ENCODE measurements at places on chromosomes 7 and 10. TPM values are rescaled to one million over a fixed set of nuclear protein-coding genes. Genes with fewer than 3 reads are reported as not detected.
A peak's percentile ranks its signal among the peaks of the same experiment; 100 is the strongest.

Gene SLC29A3
- polyA plus RNA-seq, result 4.8 TPM

Gene MLXIPL
- polyA plus RNA-seq, result 316 TPM

Gene PODXL
- 1.2 TPM for polyA plus RNA-seq

Gene TET1
- polyA plus RNA-seq, result 0.06 TPM

Gene MYL7
- polyA plus RNA-seq, result not detected

Gene MALRD1
- not detected for polyA plus RNA-seq

Gene AKR1D1
- polyA plus RNA-seq, result 44.4 TPM

Gene ANKRD61
- polyA plus RNA-seq, result 0.08 TPM

Gene ENTPD1
- polyA plus RNA-seq, result 2.2 TPM

Gene PON3
- polyA plus RNA-seq, result 476 TPM

Gene FBXL13
- 0.03 TPM for polyA plus RNA-seq

Gene VWDE
- polyA plus RNA-seq, result 0.11 TPM

GRCh38 chr10:13105184-13105583, 5.2 kb downstream of the OPTN start:
- no peak for DNase-seq
- no peaks in the 10 kb centered on the region for H3K27me3 ChIP-seq
- no peak overlapping the region for H3K27ac ChIP-seq
- peaks cover 51% of the 10 kb centered on the region for H3K4me1 ChIP-seq
- peaks cover 4% of the 10 kb centered on the region for H3K36me3 ChIP-seq
- no peak overlapping the region for H3K4me3 ChIP-seq

DNA sequence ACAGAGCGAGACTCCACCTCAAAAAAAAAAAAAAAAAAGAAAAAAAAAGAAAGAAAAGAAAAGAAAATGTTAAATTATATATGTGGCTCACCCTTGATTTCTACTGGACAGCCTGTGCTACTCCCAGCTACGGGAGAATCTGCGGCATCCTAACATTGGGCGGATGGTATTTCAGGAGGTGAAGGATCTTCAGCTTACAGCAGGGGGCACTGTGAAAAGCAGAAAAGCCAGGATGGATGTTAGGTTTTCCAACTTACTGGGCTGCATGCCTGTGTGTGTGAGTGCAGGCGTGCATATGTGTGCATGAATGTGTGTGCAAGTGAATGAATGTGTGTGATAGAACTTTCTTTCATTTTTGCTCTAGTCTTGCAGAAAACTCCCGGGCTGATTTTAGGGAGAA, 1066.5 kb downstream of the TYW1 start:
- no peaks in the 10 kb centered on the region for H3K36me3 ChIP-seq
- no peak overlapping the region for H3K4me3 ChIP-seq
- H3K27ac ChIP-seq, result no peak overlapping the region
- DNase-seq, result no peak
- no peaks in the 10 kb centered on the region for H3K27me3 ChIP-seq
- no peaks in the 10 kb centered on the region for H3K4me1 ChIP-seq

DNA sequence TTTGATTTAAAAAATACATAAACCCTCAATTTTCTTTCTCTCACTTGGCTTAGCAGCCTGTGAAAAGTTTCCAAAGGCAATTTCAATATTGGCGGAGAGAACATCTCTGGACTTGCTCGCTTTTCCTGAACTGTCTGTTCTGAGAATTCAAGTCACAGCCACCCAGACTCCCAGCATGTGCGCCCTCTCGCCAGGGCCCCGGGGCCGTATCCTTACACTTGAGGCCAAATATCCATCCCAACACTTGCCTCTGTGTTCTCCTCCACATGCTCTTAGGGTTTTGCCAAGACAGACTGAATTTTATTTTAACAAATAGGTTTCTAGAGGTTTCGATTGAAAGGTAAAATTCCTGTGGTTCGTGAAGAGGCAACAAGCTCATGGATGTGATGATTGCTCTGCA, 111.5 kb upstream of the GPR26 start:
- peaks cover 4% of the 10 kb centered on the region for H3K27me3 ChIP-seq
- peak; percentile 5 for DNase-seq
- no peak overlapping the region for H3K27ac ChIP-seq

- no peak for DNase-seq
- H3K4me1 ChIP-seq, result peaks cover 7% of the 10 kb centered on the region
- H3K27ac ChIP-seq, result no peak overlapping the region
- no peak overlapping the region for H3K4me3 ChIP-seq
- no peaks in the 10 kb centered on the region for H3K36me3 ChIP-seq
- no peaks in the 10 kb centered on the region for H3K27me3 ChIP-seq
Observed at GRCh38 chr7:55576753-55577152, 4.5 kb upstream of the VOPP1 start.

DNA sequence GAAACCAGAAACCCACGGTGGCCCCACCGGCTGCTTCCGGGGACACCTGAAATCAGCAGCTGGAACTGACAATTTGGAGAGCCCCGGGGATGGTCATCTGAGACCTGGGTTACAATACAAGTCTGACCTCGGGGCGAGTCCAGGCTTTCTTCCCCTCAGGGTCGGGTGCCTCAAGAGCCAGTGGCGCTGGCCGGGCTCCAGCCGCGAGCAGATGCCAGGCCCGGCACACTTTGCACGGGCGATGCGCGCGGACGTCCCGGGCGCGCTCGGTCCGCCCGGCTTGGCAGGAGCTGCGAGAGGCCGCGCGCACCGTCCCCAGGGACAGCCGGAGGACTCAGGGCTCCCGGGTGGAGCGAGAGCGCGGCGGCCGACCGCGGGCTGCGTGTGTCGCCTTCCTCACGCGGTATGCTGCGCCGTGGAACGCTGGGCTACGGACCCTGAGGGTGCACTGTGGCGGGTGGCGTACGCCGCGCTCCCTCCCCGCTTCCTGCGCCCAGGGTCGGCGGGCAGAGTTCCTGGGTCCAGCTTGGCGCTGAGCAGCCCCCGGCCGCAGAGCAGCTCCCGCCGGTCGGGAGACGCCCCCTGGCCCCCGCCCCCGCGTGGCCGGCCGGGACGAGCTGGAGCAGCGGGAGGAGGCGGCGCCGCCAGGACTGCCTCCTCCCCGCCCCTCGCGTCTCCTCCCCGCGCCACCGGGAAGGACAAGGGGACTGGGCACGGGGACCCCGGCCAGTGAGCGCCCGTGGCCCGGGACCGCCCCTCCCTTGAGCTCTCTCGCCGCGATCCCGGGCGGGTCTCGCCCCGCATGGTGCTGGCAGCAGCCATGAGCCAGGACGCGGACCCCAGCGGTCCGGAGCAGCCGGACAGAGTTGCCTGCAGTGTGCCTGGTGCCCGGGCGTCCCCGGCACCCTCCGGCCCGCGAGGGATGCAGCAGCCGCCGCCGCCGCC, at the start of gene RBM20:
TSS of gene RBM20 (plus strand) at position 684 of the 945 bp plus-strand sequence. CDS start at position 803, 119 bp downstream.
- H3K4me1 ChIP-seq, result peaks cover 17% of the 10 kb centered on the region
- no peaks in the 10 kb centered on the region for H3K36me3 ChIP-seq
- H3K4me3 ChIP-seq, result peak within 1 kb of the TSS; percentile 65
- DNase-seq, result no peak
- H3K27ac ChIP-seq, result no peak within 1 kb of the TSS
- H3K27me3 ChIP-seq, result peaks cover 18% of the 10 kb centered on the region

- no peaks in the 10 kb centered on the region for H3K36me3 ChIP-seq
- no peak overlapping the region for H3K4me3 ChIP-seq
- no peak for DNase-seq
Observed at GRCh38 chr7:22890773-22891172, 68.1 kb upstream of the TOMM7 start.

- H3K4me1 ChIP-seq, result peaks cover 16% of the 10 kb centered on the region
- H3K4me3 ChIP-seq, result no peak overlapping the region
- H3K27ac ChIP-seq, result no peak overlapping the region
- H3K27me3 ChIP-seq, result no peaks in the 10 kb centered on the region
Observed at GRCh38 chr10:89563861-89564478, 28.6 kb upstream of the SLC16A12 start.

DNA sequence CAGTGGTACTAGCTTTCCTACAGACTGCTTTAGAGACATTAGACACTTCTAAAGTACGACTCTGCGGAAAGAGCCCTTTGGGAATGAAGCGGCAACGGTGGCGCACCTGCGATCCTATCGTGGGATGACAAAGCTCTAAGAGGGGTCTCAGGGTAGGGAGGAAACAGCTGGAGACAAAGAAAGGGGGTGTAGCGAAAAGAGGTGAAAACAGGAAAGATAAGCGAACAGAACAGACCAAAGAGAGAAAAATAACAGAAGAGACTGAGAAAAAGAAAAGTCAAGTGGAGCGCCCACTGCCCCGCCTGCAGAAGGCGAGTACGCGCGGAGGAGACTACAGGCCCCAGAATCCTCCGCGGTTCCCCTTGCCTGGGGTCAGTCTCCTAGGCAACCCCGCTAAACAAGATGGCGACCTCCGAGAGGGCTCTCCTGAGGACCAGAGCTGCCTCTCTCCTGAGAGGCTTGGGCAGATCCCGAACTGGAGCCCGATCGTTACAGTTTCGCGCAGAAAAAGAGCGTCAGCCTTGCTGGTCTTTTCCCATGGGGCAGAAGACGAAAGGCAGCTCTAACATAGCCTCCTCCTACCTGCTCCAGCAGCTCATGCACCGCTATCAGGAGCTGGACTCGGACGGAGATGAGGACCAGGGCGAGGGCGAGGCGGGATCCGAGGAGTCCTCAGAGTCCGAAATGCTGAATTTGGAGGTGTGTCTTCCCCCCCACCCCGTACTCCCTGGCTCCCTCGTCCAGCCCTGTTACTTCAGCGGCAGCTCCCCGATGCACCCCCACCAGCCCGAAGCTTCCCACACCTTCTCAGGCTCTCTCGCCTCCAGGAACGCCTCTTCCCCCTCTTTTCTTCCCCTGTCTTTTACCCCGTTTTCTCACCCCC, at the start of gene LRGUK:
TSS of gene LRGUK (plus strand) at position 375 of the 883 bp plus-strand sequence. CDS start at position 403, 28 bp downstream.
- no peaks in the 10 kb centered on the region for H3K36me3 ChIP-seq
- peaks cover 13% of the 10 kb centered on the region for H3K4me1 ChIP-seq
- no peak within 1 kb of the TSS for H3K27ac ChIP-seq
- H3K4me3 ChIP-seq, result peak within 1 kb of the TSS; percentile 50
- DNase-seq, result peak; percentile 74
- H3K27me3 ChIP-seq, result no peaks in the 10 kb centered on the region

DNA sequence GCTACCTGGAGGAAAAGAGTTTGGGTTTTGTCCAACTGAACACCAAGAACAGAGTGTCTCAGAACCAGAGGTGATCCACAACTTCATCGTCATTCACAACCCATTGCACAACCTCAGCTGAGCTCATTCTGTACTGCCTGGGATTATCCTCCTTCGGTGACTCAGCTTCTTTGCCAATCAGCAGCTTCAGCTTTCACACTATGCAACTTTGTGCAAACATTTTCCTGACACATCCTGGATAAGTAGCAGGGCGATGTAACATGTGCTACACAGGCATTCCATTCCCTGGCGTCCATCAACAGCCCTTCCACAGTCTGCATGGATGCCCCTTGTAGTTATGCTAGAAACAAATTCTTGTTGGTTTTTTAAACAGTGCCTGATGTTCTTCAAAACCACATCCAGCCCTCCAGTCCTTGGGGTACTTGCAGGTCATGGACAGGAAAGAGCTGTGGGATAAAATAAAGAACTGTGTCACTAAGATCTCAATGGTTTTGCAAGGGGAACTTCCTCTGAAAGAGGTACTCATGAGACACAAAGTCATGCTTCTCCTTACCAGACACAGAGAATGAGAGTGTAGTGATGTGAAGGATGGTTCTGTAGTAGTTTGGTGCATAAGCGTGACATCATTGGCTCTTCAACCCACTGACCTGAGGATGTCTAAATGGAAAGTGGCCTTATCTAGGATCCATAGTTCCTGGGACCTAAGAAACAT, 478.5 kb downstream of the KIF20B start:
- no peak for DNase-seq
- no peaks in the 10 kb centered on the region for H3K4me1 ChIP-seq
- no peaks in the 10 kb centered on the region for H3K27me3 ChIP-seq
- no peak overlapping the region for H3K4me3 ChIP-seq

DNA sequence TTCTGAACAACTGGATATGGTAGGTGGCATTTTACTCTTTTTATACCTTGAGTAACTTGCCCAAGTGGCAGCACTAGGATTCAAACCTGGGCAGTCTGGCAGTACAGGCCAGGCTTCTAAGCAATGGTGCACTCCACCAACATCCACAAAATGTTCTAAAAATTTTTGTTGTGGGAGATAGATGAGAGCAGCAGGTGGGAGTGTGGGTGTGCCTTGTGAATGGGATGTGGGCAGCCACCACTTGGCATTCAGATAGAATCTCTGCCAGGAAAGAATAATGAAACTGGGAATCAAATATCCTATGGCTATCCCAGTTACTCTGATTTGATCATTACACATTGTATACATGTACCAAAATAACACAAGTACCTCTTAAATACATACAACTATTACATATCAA, 810.7 kb downstream of the MAGI2 start:
- H3K4me1 ChIP-seq, result no peaks in the 10 kb centered on the region
- H3K27ac ChIP-seq, result no peak overlapping the region
- DNase-seq, result no peak
- no peaks in the 10 kb centered on the region for H3K36me3 ChIP-seq
- no peaks in the 10 kb centered on the region for H3K27me3 ChIP-seq

DNA sequence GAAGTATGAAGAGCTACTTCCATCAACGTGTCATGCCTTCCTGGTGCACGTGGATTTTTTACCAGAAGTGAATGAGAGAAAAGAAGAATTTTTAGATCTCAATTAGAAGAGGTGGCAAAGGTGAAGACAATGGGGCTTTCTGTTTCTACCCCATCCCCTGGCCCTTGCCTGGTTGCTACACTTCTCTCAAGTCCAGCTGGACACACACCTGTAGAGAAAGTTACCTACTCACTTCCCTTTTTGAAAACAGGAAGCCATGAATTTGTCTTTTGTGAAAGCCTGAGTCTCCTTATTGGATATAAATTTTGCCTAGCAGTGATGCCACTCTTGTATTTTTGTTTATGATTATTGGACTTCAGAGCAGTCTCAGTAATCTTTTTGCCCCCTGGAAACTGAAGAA, 142.9 kb upstream of the AKR1E2 start:
- no peak for DNase-seq
- H3K36me3 ChIP-seq, result no peaks in the 10 kb centered on the region
- H3K4me1 ChIP-seq, result no peaks in the 10 kb centered on the region
- H3K27ac ChIP-seq, result no peak overlapping the region

DNA sequence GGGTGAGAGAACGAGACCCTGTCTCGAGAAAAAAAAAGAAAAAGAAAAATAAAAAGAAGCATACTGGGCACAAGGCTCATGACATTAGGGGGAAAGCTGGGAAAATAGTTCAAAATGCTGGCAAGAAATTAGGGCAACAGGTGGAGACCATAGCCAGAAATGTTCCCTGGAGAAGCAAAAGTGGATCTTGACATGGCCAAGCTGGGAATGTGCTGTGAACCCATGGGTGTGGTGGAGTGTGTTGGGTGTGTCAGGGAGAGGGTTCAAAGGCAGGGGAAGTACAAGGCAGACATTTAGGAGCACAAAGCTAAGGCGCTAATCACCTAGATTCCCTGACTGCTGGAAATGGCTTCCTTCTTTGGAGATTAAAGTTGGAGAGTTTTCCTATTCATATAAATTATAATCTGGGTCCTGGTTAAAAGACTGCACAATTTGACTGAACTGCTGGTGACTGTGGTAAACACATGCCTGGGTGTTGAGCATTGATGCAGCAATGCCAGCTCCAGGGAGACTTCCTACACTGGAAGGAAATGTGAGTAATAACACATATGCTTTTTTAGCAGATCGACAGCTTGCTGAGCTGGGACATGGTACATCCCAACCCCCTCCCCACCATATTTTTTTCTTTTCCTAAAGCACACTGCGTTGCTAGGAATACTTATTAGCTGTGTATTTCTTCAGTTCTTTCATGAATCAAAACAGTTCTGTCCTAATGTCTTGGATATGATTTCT, 70.1 kb upstream of the ARHGAP21 start:
- no peak overlapping the region for H3K4me3 ChIP-seq
- DNase-seq, result no peak
- no peaks in the 10 kb centered on the region for H3K4me1 ChIP-seq
- H3K27ac ChIP-seq, result no peak overlapping the region
- H3K27me3 ChIP-seq, result no peaks in the 10 kb centered on the region
- no peaks in the 10 kb centered on the region for H3K36me3 ChIP-seq

GRCh38 chr10:22702348-22702747, 12.0 kb downstream of the PIP4K2A start:
- no peak for DNase-seq
- peaks cover 4% of the 10 kb centered on the region for H3K4me1 ChIP-seq
- H3K27me3 ChIP-seq, result no peaks in the 10 kb centered on the region
- H3K36me3 ChIP-seq, result no peaks in the 10 kb centered on the region

Measured in liver (tissue), 10 donors.